ENCODE measurements at places on chromosomes 12 and 14. TPM values are rescaled to one million over a fixed set of nuclear protein-coding genes. Genes with fewer than 3 reads are reported as not detected.

DNA sequence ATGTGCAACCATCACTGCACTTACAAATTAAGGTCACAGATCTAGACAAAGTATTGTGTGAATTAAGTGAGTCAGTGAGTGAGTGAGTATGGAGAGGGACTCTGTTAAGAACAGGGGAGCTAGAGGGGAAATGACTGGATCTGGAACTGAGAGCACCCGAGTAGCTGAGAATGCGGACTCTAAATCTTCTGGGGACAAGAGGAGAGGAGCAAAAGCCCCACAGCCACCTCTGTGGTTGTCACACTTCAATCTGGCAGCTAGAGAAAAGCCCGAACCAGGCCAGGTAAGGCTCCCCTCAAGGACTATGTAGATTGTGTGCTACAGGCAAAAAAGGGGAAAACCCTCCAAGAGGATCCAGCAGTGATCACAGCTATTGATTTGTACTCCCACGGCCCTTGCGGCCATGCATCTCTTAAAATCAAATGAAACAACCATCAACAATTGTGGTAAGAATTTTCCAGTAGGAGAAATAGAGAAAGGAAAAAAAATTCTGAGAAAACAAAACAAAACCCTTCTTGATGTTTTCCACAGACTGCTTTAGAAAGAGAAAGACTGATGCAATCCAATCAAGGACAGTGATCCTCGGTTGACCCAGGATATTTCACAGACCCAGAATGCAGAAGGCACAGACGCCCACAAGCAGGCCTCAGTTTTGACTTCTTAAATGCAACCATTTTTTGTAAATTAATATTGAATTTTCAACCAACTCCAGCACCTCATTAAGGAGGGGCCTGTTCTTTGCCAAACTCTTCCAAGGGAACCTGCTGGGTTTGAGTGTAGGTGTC lies 109.6 kb downstream of the SLC38A6 start:
- DNase-seq = no peak

DNA sequence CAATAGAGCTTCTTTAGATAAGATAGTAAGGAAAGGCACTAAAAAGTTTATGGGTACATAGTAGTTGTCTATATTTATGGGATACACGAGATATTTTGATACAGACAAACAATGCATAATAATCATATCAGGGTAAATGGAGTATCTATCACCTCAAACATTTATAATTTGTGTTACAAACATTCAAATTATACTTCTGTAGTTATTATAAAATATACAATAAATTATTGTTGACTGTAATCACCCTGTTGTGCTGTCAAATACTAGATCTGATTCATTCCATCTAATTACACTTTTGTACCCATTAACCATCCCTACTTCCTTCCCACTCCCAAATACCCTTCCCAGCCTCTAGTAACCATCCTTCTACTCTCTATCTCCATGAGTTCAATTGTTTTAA lies 179.7 kb downstream of the FOXG1 start:
- no peak for DNase-seq

GRCh38 chr12:13405961-13406703 lies 209.6 kb downstream of the EMP1 start:
- DNase-seq = no peak

DNA sequence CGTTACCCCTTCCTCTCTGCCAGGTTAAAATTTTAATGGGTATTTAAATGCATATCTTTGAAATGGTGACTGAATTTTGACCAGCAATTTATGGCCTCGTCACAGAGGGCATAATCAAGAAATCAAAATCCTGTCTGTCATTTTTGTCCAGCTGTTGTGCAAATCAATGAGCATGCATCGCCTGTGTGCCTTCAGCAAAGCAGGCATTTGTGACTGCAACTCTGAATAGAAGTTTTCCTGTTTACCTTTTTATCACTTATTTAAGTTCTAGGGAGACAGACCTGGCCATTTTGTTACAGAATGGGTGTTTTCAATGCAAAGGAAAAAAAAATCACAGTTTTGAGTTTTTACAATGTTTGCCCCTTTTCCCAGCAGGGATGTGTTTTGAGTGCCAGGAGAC lies 107.4 kb downstream of the PPM1A start:
- DNase-seq = no peak

DNA sequence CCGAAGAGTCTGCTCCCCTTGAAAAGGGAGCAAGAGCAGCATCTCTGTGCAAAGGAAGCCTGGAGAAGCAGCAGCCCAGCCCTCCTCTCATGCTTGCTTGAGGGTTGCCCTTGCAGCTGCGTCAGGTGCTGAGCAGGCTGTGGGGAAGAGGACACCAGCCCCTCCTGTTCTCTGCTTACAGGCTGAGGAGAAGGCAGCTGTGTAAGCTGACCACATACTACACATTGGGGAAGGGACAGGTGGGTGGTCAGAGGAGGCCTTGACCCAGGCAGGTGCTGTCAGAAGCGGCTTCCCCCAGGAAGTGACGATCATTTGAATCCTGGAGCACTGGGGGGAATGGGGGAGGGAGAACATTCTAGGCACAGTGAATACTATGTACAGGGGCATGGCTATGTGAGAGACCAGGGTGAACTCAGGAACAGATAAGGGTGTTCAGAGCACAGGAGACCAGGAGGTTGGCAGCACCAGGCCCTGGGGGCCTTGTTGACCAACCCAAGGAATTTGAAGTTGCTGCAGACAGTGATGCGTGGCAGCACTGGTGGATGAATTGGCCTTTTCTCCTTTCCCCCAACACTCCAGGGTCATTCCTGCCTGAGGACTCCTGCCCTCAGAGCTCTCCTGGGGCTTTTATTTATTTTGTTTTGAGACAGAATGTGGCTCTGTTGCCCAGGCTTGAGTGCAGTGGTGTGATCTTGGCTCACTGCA lies 2.7 kb upstream of the KLC1 start:
- DNase-seq = no peak

DNA sequence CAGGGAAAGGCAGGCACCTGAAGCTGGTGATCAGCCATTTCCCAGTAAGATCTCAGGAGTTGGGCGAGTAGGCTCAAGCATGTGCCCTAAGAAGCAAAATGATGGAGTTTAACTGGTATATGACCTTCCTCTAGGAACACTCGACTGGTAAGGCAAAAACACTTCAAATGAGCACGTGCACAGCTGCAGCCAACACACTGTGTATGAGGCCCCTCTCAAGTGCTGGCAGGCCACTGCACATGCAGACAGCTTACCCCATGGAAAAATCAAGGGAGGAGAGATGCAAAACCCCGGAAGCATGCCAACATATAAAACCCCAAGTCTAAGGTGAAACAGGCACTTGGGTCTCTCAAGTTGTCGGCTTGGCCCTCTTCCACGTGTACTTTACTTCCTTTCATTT lies 39.2 kb downstream of the TTLL5 start:
- DNase-seq = no peak

- no peak for DNase-seq
Observed at GRCh38 chr12:113900716-113901115, 65.4 kb downstream of the RBM19 start.

DNA sequence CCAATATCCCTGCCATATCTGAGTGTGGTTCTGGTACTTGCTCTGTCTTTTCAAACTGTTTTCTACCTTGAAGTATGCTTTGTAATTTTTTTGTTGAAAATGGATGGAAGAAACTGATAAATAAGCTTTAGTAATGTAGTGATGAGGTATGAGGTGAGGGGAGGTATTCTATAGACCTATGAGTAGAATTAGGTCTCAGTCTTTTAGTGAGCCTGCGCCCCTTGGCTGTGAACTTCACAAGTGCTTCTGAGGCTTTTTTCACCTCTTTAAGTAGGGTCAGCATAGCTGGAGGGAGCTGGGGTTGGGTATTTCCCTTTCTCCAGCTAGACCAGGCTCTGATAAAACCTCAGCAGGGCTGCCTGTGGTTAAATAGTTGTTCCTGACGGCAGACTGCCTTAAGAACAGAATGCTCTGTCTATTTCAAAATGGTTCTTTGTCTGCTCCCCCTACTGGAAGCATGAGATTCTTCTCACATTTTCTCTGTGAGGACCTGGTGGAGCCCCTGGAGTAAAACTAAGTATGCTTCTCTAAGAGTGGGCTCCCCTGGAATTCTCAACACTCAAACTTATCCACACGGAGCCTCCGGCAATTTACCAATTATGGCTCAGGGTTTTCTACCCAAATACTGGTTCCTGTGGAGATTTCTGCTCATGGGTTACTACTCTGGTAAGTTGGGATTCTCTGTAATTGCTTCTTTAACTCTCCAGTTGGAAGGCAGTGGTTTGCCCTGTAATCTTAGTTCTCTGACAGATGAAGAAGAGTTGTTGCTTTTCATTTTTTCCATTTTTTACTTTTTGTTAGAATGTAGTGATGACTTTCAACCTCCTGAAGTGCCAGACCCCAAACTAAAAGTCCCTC lies 13.1 kb downstream of the KRT5 start:
- DNase-seq = peak; percentile 41

GRCh38 chr12:26124446-26125399 lies at the start of gene BHLHE41:
Gene BHLHE41, minus strand, starts transcription at chr12:26125037. Its CDS starts 258 bp downstream, at chr12:26124779.
- peak; percentile 83 for DNase-seq

- DNase-seq = no peak
Observed at GRCh38 chr14:61503167-61503801, 181.9 kb downstream of the PRKCH start.

- DNase-seq = no peak
Observed at GRCh38 chr14:78417532-78417931, 247.4 kb downstream of the NRXN3 start.

DNA sequence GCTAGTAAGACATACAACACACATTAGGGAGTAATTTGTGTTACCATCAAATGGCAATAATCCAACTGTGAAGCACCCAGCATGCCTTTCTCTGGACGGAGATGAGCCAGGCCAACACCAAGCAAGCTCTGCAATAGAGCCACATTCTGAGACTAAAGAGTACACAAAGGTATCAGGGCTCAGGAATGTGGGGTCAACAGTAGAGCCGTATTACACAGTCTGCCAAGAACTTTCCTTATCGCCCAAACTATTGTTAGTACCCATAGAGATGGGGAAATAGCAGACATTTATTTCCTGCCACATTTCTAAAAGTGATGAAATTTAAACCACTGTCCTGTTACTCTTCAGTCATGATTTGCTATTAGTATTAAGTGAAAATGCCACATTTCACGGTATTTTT lies 113.7 kb downstream of the BMP4 start:
- no peak for DNase-seq

DNA sequence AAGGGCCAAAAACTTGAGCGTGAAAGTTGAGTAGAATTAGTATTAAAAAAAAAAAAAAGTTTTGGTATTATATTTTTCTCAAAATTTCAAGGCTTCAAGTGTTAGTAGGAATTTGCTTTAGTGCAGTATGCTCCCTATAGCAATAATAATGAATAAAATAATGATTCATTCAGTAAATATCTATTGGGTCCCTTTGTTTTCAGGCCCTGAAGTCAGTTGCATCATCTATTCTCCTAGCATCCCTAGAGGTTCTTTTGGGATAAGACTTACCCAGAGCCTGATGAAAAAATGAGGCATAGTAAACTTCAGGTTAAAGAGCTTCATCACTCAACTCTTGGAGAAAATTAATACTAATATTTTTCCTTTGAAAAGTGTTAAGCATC lies 1.1 kb downstream of the KMT5A start:
- DNase-seq = no peak

DNA sequence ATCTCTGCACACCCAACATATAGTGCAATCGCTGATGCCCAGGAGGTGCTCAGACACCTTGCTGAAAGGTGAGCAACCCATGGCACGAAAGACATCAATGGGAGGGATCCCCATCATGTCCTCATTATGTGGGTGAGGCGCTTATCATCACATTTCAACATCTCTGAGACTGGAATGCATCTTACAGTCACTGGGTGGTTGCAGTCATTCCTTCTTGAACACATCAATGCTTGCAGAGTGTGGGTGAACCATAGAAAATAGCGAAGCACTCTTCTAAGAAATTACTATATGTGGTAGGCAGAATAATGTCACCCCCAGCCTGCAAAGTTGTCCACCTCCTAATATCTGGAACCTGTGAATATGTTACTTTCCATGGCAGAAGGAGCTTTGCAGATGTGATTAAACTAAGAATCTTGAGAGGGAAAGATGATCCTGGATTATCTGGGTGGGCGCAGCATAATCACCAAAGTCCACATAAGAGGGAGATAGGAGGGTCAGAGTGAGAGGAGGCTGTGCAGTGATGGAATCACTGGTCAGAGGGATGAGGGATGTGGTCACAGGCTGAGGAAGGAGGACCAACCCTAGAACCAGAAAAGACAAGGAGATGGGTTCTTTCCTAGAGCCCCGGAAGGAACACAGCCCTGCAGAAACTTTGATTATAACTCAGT lies 51.2 kb downstream of the GLRX5 start:
- no peak for DNase-seq

DNA sequence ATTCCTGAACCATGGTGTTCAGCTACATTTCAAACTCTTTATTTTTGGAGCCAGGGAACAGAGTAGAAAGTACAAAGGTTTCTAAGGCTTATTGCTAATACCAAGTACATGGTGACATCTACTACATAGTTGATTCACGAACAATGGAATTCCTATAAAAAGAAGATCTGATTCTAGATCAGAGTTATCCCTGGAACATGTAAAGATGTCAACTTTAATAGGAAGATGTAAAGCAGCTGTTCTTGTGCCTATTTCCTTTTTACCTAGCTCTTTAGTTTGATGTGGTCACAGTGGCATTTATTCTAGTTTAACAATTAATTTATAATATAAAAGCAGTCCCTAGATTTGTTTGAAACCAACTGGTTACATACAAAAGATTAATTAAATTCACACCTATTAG lies 99.5 kb downstream of the NUBPL start:
- DNase-seq = no peak

GRCh38 chr12:112188130-112188830 lies 62.9 kb downstream of the TRAFD1 start:
- DNase-seq = no peak

GRCh38 chr14:38583471-38583870 lies 327.6 kb upstream of the CLEC14A start:
- no peak for DNase-seq

- no peak for DNase-seq
Observed at GRCh38 chr14:28987516-28987915, 220.9 kb downstream of the FOXG1 start.

Gene CPSF6
- total RNA-seq = 41.3 TPM

Gene AHSA1
- 56.6 TPM for total RNA-seq

Gene NKX2-1
- not detected for total RNA-seq

Gene INHBE
- not detected for total RNA-seq

Gene ST8SIA1
- total RNA-seq = 11.6 TPM

Gene SUSD6
- 122 TPM for total RNA-seq

Gene INHBC
- not detected for total RNA-seq

Gene KRT72
- 1.1 TPM for total RNA-seq

Gene GPRC5D
- not detected for total RNA-seq

Gene PPFIA2
- 2.0 TPM for total RNA-seq

Gene CDCA4
- 4.9 TPM for total RNA-seq

Gene CD69
- total RNA-seq = 83.3 TPM

Measured in Peyer's patch (tissue), 4 donors.